ENCODE measurements at places on chromosomes 16 and 17.
A peak's percentile ranks its signal among the peaks of the same experiment; 100 is the strongest.

DNA sequence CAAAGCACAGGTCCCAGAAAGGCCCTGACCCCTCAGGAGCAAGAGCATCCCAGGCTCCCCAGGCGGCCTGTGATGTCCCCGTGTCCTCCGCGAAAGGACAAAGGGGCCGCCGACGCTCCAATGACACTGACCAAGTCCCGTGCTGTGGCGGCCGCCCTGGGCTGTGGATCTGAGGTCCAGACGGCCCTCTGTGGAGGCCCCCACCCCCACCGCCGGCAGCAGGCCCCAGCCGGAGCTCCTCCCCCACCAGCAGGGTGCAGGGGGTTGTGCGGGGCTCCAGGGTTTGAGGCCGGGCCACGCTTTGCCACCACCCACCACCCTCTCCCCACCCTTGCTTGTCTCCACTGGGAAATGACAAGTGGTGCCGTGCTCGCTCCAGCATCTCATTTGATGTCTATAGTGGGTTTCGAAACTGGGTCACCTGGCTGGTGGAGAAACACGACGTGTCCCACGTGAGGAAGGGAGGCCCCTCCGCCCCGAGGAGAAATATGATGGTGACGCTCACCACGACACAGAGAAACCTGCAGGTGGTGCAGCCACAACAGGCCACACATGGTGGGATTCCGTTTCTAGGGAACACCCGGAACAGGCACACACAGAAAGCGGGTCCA, 31.2 kb upstream of the ZNF469 start:
- DNase-seq = no peak

GRCh38 chr17:57502022-57502421, 243.1 kb downstream of the CCDC182 start:
- no peak for DNase-seq

DNA sequence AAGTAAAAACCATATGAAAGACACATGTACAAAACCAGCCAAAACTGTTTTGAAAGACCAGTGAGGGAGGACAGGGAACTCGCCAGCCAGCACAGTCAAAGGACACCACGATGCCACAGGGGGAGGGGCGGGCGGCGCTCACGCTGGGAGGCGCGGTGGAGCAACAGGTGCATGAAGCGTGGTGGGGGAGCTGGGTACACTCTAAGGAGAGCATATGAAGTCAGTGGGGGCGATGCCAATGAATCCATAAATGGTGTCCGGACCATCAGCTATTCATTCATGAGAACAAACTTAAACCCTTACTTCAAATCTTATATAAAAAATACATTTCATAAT, 101.0 kb upstream of the DNAH17 start:
- DNase-seq = no peak

GRCh38 chr16:53129281-53130158, 74.7 kb downstream of the CHD9 start:
- no peak for DNase-seq

- no peak for DNase-seq
These were observed 12.3 kb upstream of the TFAP4 start for GRCh38 chr16:4285167-4285566.

GRCh38 chr17:55681342-55681700, 41.3 kb downstream of the TMEM100 start:
- DNase-seq = no peak

DNA sequence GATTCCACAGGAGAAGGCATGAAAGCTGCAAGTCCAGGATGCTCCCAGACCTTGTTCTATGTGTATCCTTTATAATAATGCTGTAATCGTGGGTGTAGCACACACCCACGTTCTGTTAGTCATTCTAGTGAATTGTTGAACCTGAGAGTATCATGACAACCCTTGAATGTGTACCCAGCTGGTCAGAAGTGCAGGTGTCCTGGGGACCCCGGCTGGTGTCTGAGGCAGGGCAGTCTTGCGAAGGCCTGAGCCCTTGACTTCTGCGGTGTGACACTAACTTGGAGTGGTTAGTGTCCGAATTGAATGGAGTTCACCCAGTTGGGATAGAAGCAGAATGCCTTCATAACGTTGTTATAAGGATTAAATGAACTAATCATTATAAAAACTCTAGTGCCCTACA, 218.0 kb upstream of the TNRC6C start:
- DNase-seq = no peak

DNA sequence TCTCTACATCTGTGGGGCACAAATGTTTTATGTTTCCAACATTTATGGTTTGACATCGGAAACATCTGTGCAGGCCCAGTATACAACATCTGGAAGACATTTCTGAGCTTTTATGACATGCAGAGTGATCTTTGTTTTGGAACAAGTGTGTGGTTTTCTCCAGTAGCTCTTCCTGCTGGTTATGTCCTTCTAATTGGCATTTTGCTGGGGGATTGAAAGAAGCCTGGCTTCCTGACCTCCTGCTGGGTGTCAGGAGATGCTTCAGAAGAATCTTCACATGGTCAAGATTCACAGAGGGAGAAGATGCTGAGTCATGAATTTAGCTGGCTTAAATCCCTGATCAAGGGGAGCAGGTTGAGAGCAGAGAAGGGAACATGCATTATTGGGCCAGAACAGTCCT, 279.5 kb upstream of the MYOCD start:
- no peak for DNase-seq

GRCh38 chr17:1484060-1484535, 8.4 kb downstream of the MYO1C start:
- no peak for DNase-seq

GRCh38 chr16:88454523-88454947, 1.5 kb downstream of the ZFPM1 start:
- no peak for DNase-seq

DNA sequence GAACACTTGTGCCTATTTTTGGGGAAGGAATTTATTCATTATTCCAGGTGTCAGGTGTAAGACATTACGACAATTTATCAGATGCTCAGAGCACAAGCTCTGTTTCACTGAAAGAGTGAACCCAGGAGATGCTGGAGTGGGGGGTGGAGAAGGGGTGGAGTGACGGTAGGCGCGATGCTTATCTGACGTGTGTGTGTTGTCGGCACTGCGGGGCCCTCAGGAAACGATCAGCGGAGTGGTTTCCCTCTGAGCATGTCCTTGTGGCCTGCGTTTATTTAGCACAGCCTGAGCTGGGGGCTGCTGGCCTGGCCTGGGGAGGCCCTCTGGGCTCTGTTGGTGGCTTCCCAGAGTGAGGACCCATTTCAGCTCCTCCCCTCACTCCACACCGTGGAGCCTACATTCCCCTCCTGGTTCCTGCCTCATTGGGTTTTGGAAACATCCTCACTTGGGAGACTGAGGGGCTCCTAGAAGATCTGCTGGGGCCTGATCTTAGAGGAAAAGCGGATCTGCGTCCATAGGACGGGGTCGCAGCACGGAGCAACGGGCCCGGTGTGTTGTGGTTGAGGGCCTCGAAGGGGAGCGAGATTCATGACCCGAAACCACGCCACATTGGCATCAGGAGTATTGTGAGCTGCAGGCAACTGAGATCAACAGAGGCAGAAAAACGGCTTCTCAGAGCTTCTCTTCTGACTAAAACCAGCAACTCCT, 19.0 kb upstream of the GNG13 start:
- DNase-seq = no peak

DNA sequence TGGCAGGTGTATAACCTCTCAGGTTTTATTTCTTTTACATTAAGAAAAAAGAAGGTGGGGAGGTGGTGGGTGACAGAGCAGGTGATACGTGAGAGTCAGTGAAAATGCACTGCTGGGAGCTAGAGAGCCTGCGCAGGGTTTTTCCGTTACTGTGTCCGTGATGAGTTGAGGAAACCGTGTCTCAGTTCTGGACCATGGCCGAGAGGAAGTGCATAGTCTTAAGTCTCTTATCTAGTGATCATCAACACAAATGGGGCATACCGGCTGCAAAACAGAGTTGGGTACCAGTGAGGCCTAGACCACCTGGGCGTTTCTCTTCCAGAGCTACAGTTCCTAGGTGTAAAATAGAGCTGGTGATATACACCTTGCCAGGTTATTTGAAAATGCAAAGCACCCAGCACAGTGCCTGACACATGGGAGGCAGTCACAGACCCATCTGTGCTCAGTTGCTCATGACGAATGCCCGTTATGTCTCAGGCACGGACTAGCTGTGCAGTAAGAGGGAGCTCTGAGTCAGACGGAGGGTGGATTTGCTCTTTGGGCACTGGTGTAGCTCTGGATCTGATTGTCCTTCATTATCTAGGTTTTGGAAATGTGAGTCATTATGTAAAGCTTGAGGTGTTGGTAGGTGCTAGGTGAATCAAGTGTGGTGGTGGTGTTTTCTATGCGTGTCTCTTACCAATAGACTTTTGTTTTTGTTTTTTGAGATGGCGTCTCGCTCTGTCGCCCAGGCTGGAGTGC, 60.9 kb downstream of the RPTOR start:
- DNase-seq = no peak

DNA sequence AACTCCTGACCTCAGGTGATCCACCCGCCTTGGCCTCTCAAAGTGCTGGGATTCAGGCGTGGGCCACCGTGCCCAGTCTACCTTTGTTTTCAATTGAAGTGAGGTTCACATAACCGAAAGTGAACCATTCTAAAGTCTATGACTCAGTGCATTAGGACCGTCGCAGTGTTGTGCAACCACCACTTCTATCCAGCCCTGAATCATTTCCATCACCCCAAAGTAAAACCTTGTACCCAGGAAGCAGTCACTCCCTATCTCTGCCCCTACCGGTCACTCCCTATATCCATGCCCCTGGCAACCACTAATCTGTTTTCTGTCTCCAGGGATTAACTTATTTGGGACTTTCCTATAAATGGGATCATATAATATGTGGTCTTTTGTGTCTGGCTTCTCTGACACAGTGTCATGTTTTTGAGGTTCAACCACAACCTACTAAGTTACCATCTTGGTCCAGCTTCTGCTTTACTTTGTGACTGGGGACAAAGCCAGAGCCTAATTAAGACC, 28.3 kb upstream of the CDC42EP4 start:
- no peak for DNase-seq

DNA sequence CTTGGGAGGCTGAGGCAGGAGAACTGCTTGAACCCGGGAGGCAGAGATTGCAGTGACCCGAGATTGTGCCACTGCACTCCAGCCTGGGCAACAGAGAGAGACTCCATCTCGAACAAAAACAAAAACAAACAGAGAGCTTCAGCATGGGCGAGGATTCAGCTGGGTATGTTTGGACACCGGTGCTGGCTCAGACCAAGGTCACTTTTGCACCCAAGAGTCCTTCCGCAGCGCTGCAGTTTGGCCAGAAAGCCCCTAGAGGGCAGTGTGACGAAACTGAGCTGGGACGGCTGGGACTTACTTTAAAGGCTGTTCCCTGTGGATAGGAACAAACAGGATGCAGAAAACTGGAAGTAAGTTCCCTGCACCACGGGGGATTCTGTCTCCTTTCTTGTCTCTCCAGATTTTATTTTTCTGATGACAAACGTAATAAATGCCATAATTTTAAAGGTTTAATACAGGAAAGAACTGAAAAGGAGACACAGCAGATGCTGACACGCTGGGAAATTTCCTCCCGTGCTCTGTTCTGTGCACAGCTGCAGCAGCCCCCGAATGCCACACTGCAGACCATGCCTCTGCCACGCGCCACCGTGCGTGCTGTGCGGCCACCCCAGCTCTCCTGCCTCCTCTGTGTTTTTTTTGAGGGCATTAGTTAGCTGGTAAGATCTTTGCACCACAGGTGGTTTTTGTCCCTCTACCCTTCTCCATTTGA, 25.2 kb upstream of the USP36 start:
- peak; percentile 68 for DNase-seq

- DNase-seq = no peak
These were observed 21.8 kb downstream of the ACSM1 start for GRCh38 chr16:20675488-20676267.

- DNase-seq = no peak
These were observed 6.0 kb upstream of the CDR2L start for GRCh38 chr17:74981318-74981978.

DNA sequence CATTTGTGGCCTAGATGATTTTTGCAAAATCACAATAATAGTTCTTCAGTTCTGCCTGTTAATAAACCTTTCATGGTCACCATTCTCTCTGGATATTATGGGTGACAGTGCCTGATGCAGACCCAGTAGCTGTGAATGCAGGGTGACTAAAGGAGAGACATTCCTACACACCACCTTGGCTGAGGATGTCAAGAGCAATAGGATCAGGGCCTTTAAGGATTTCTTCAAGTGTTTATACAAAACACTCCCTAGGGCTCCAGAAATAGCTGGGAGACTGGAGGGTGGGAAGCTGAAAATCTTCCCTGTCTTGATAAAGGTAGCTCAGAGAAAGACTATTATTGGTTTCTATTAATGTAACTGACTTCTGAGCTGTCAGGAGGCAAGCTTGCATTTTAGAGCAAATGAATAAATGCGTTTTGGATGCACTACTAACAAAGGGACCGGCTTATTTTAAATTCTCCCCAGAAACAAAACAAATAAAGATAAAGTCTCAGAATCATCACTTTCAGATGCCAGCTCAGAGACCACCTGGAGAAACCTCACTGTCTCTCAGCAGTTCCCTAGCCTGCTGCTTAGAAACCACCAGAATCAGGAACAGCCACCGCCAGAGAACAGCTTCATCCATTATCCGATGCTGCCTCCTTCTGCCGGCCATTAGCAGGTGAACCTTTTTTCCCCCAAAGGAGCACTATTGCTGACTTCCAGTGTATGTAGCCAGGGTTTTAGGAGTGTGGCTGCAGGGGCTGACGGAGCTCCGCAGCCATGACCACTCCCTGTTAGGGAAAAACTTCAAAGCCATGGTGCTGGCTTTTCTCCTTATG, 171.4 kb upstream of the DYNLRB2 start:
- DNase-seq = peak; percentile 24

DNA sequence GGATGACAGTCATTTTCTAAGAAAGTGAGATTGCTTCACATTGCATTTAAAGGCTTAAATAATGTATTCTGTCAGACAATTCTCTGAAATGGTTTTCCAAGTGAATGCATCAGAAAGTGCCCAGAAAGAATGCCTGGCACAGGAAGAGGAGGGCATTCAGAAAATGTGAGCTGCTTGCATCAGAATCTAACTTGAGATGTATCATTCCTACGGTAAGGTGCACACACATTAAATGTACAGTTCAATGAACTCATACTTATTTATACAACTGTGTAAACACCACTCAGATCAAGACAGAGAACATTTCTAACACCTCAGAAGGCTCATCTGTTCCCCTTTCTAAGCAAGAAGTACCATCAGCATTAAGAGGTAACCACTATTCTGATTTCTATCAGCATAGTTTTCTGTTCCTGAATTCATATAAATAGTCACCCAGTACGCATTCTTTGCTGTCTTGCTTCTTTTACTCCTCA, 638.0 kb downstream of the MAF start:
- DNase-seq = no peak

GRCh38 chr16:86064431-86065250, 165.7 kb downstream of the IRF8 start:
- no peak for DNase-seq

- DNase-seq = no peak
These were observed 9.9 kb downstream of the C16orf86 start for GRCh38 chr16:67676516-67676915.

GRCh38 chr16:14511800-14512135, 118.3 kb downstream of the PARN start:
- no peak for DNase-seq

- DNase-seq = peak; percentile 68
These were observed at the start of gene ARMC7 for GRCh38 chr17:75109407-75110233. ARMC7 (plus strand) TSS chr17:75109969; CDS start chr17:75110289, 320 bp downstream.

- no peak for DNase-seq
These were observed 183.3 kb downstream of the CDH13 start for GRCh38 chr16:82810077-82810476.
